Stromal cell of bone marrow (primary cell): ENCODE measurements at places on chromosomes 4 and X.
A peak's percentile ranks its signal among the peaks of the same experiment; 100 is the strongest.

DNA sequence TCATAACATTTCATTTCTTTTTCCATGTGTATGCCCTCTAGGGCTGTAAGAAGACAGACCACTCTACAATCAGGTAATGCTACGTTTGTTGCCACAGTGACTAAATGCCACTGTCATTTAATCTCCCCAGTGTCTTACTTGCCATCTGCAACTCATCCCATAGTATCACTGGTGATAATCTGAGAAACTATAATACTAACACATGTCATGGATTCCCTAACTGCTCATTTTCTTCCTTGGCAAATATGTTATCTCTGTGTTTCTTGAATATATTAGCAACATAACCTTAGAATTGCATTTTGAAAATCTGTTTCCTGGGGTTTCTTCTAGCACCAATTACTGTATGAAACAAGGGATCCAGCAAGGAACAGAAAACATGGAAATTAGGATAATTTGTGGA, 6.1 kb downstream of the F8A1 start:
- DNase-seq: no peak

- DNase-seq: no peak
Measured at GRCh38 chr4:146346276-146346675, 131.9 kb downstream of the REELD1 start.

- peak; percentile 60 for DNase-seq
Measured at GRCh38 chrX:134622056-134622812, 36.0 kb downstream of the PLAC1 start.

DNA sequence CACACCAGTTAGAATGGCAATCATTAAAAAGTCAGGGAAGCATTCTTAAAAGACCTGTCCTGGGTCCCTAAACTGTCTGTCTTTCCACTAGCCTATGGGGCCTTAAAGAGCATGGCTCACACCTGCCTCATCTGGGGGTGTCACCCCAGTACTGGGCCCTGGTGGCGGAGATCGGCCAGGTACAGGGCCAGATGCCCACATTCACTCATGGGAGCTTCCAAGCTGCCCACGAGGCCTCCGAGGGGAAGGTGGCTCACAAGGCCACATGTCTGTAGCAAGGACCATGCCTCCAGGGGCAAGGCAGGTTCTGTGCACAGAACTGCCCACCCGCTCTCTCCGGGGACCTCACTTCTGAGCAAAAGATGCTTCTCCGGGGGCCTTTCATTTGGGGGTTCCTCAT, 55.5 kb upstream of the AFAP1 start:
- no peak for DNase-seq

GRCh38 chr4:576991-577498, 950 bp upstream of the TMEM271 start:
- no peak for DNase-seq

DNA sequence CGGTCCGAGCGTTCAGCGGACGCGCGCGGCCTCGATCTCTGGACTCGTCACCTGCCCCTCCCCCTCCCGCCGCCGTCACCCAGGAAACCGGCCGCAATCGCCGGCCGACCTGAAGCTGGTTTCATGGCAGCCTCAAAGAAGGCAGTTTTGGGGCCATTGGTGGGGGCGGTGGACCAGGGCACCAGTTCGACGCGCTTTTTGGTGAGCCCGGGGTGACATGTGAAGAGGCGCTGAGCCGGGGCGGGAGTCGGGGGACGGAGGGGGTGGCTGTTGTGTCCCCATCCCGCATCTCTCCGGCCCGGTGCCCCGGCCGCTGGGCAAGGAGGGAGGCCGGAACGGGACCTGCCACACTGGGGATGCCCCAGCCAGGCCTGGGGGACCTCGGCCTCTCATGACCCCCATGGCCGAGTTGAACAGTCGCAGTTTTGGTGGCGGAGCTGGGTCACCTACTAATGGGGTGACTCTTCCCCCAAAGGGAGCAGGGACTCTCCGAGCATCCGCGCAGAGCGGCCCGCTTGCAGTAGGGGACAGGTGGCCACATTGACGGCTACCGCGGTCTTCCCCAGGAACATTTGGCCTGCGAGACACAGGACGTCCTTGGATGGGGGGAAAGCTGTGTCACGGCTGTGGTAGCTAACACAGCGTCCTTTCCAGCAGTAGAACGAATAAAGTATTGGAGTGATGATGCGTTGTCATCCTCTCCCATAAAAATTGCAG, at the start of gene GK:
GK (plus strand) TSS at position 9 of the 717 bp plus-strand sequence; CDS start at position 124, 115 bp downstream.
- no peak for DNase-seq

DNA sequence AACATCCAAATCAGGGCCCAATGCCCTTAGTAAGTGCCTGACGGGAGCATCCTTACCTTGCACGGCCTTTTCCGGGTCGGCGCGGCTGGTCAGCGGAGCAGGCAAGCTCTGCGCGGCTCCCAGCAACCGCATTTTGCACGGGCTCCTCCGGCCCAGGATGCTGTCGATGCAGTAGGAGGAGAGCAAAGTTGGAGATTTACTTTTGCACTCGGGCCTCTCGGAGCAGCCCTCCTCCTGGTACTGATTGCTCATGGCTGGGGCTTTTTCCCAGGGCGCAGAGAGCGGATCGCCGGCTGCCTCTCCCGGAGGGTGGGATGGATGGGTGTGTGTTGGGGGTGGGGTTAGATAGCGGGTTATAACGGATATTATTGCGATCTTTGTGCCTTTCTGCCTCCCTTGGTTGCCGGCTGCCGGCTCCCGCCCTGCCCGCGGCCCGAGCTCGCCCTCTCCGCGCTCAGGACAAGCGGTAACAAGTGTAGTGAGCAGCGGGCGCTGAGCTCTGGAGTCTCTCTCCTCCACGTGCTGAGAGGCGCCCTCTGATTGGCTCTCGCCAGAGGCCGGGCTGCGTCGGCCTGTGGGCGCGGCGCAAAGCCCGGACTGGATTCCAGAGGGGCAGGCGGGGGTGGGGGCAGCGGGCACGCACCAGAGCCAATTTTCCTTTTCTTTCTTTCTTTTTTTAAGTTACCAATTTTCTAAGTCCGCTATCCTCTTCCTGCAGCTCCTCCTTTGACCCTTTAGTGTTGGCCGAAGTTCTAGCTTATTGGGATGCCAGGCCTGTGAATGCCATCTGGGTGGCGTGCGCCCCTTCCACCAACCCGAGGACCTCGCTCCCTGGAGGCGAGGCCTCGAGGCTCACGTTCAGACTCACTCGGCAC, at the start of gene ARX:
ARX (minus strand) TSS at position 480 of the 875 bp plus-strand sequence; CDS start at position 252, 228 bp downstream.
- no peak for DNase-seq

DNA sequence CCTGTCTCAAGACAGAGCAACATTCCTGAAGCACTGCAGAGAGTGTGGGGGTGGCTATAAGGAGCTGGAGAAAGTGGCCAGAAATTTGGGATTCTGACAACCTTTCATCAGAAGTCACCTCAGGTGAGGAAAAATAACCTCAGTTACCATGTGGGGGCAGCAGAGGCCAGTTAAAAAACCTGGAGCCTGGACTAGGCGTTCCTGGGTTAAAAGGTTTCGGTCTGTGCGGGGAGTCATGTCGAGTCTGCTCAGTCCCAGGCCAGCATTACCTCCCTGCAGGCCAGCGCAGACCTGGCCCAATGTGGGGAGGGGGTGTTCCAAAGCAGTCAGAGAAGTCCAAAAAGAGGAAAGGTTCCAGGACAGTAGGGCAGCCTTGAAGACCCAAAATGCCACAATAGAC, 10.9 kb upstream of the NALF2 start:
- no peak for DNase-seq

DNA sequence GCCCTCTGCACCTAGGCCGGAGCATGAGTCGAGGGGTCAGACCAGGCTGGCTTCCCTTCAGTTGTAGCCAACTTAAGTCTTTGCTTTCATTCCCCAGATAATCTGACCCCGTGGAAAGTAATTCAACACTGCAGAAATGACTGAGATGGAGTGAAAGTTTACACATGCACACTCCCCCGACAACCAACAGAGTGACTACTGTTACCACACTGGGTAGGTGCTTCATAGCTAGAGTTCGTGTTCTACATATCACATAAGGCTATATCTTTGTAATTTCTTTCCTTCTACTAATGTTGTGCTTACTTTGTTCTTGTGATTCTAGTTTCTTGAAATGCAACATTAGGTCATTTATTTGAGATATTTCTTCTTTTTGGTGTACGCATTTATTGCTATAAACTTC, 7.2 kb upstream of the CTAG2 start:
- no peak for DNase-seq

DNA sequence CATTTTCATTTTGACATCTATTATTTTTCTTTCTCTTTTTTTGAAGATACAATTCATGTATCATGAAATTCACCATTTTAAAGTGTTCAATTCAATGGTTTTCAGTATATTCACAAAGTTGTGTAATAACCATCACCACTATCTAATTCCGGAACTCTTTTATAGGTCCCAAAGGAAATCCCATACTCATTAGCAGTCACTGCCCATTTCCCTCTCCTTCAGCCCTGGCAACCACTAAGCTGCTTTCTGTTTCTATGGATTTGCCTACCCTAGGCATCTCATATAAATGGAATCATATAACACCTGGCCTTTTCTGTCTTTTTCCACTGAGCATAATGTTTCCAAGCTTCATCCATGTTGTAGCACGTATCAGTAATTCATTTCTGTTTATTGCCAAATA, 3.2 kb upstream of the FGF2 start:
- DNase-seq: peak; percentile 60

DNA sequence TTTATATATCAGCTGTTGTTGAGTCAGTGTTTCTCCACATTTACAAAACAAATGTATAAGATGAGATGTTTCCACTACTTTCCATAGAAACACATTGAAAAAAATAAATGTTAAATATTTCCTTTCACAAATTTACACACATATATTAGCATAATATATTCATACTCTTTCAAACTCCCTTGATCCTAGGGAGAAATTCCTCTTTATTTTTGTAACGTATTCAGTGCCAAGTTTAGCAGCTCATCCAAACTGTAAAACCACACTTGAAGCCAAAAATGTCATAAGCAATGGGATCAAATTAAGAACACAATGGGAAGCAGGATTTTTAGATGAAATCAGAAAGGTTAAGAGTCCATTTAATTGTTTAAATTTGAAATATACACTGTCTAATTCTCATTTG, 381.1 kb upstream of the MAD2L1 start:
- no peak for DNase-seq

GRCh38 chr4:115152081-115152480, 38.7 kb upstream of the NDST4 start:
- no peak for DNase-seq

GRCh38 chrX:54411732-54412131, 28.5 kb upstream of the TSR2 start:
- DNase-seq: no peak

- DNase-seq: no peak
Measured at GRCh38 chr4:148477276-148477675, 35.1 kb upstream of the NR3C2 start.

- peak; percentile 56 for DNase-seq
Measured at GRCh38 chrX:2608638-2609430, 82.3 kb upstream of the CD99 start.

- DNase-seq: peak; percentile 70
Measured at GRCh38 chr4:118888666-118889311, at the start of gene SYNPO2. TSS of gene SYNPO2 (plus strand) at chr4:118888854. CDS start at chr4:118889037, 183 bp downstream.

DNA sequence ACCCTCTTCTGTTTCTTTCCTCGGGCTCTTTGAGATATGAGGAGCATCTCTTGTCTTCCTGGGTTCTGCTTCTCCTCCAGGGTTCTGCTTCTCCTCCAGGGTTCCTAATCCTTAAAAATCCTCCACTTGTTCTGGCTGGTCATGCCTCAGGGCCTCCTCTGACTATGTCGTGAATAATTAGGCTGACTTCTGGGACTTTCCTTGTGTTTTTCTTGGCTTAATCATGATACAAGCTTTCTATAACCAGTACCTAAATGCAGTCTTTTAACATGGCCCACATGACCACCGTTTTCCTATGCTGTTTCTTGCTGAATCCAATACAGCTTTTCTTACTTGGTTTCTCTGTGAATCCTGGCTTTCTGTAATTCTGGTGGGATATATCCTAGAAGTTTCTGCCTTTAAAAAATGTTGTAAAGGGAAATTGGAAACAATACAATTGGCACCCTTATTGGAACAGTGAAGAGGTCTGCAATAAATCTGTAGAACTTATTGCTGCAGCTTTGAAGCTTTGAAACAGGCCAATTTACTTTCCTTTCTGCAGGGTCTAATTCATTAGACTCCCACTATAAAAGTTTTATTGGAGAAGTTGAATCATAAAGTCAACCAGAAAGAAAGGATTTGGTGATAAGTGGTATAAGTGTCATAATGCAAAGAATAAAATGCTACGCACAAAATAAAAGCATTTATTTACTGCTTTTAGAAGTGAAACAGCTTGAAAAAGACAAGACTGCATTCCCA, 213.1 kb downstream of the UGT8 start:
- DNase-seq: no peak

GRCh38 chrX:150842198-150842685, 56.2 kb downstream of the CD99L2 start:
- DNase-seq: no peak

GRCh38 chr4:185640811-185641675, 105.7 kb upstream of the PDLIM3 start:
- DNase-seq: peak; percentile 57

DNA sequence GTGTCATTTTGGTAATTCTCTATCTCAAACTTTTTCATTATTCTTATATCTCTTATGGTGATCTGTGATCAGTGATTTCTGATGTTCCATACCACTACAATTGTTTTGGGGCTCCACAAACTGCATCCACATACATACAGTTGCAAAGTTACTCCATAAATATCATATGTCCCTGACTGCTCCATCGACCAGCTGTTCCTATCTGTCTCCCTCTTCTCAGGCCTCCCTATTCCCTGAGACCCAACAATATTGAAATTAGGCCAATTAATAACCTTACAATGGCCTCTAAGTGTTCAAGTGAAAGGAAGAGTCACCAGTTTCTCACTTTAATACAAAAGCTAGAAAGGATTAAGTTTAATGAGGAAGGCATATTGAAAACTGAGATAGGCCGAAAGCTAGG, 108.7 kb downstream of the ANAPC10 start:
- DNase-seq: no peak

DNA sequence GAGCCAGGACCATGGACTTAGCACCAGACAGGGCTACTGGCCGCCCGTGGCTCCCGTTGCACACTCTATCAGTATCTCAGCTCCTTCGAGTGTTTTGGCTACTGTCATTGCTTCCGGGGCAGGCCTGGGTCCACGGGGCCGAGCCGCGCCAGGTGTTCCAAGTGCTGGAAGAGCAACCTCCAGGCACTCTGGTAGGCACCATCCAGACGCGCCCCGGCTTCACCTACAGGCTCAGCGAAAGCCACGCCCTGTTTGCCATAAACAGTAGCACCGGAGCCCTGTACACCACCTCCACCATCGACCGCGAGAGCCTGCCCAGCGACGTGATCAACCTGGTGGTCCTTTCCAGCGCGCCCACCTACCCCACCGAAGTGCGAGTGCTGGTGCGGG, 1.6 kb downstream of the FAT4 start:
- no peak for DNase-seq

GRCh38 chr4:2062808-2063524, 3.8 kb downstream of the NAT8L start:
- DNase-seq: no peak
